ENCODE measurements at places on chromosomes 11 and 22.

GRCh38 chr22:46536537-46537224 is 739 bp downstream of the CELSR1 start:
- no peak for DNase-seq

DNA sequence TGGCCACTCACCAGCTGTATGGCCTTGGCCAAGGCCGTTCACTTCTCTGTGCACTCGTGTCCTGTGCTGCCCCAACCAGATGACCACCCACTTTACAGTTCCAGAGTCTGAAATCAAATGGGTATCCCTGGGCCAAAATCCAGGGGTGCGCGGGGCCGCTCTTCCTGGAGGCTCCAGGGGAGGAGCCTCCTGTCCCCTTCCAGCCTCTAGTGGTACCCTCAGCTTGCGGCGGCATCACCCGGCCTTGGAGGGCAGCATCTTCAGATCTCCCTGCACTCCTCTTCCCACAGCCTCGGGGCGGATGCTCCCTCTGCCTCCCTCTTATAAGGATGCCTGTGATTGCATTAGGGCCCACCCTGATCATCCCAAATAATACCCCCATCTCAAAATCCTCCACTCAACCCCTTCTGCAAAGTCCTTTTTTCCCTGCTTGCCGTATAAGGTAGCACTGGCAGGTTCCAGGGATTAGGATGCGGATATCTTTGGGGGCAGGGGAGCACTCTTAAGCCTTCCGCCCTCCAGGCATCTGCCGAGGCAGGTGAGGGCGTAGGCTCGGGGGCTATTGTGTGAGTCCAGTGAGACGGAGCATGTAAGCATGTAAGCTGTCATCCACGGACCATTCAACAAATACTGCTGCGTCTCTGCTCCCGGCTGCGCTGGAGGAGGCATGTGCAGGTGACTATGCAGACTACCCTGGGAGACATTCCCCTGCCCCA is 24.4 kb upstream of the SHISAL1 start:
- no peak for DNase-seq

DNA sequence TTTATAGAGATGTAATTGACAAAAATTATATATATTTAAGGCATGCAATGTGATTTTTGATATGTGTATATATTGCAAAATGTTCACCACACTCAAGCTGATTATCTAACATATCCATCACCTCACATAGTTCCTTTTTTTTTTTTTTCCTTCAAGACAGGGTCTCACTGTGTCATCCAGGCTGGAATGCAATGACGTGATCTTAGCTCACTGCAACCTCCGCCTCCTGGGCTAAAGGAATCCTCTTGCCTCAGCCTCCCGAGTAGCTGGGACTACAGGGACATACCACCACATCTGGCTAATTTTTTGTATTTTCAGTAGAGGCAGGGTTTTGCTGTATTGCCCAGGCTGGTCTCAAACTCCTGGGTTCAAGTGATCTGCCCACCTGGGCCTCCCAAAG is 65.1 kb upstream of the SLC35C1 start:
- no peak for DNase-seq

DNA sequence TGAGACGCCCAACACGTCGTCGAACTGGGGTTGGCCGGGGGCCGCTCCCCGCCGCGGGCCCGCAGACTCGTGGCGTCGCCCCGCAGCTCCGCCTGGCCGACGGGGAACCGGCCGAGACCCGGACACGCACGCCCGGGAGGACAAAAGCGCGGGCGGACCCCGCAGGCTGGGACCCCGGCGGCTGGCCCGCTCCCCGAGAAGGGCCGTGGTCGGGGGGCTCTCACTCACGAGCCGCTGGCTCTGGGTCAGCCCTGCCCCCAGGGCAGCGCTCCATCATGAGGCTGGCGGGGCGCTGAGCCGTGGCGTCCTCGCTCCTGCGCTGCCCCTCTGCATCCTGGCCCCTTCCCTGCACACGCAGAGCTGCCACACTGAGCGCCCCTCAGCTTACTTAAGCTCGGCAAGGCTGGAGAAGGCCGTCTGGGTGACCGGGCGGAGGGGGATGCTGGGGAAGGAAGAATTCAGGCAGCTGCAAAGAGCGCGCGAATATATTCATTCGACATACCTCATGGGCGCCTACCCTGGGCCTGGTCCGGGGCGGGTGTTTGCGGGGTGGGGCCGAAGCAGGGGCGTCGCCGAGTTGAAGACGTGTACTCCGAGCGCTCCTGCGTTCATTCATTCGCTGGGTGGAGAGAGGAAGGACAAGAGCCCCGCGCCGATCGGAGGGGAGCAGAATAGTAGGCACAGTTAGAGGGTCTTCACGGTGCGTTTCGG is 579 bp upstream of the CYB5R2 start:
- DNase-seq, result no peak

DNA sequence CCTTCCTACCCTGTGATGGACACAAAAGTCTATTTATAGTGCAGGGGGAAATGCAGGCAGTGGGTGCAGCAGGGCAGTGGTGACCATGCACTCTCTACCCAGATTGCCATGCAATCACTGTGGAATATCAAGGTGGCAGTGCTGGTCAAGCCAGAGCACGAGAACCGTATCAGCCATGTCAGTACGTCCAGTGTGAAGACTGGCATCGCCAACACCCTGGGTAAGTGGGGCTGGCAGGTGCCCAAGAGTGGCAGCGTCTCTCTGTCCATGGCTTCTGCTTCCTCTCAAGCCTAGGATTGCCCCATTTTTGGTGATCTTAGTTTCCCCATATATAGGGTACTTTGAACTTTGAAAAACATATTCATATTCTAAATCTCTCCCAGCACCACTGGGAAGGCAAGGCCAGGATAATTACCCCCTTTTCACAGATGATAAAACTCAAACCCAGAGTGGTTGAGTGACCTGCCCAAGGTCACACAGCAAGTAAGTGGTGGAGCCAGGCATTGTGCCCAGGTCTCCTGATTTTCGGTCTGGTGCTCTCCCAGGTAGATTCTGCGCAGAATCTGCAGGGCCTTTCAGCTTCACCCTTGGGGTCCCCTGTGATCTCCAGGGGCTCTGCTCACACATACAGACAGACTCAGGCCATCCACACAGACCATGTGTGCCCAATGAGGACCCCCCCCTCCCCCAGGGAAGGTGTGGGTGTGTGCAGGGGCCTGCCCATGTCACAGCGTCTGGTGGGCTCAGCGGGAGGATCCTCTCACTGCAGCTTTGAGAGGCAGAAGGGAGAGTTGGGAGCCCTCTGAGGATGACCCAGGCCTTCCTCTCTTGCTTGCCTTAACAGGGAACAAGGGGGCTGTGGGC is 7.1 kb downstream of the INPPL1 start:
- no peak for DNase-seq

- no peak for DNase-seq
Measured at GRCh38 chr11:3614742-3615171, 27.0 kb downstream of the ART5 start.

DNA sequence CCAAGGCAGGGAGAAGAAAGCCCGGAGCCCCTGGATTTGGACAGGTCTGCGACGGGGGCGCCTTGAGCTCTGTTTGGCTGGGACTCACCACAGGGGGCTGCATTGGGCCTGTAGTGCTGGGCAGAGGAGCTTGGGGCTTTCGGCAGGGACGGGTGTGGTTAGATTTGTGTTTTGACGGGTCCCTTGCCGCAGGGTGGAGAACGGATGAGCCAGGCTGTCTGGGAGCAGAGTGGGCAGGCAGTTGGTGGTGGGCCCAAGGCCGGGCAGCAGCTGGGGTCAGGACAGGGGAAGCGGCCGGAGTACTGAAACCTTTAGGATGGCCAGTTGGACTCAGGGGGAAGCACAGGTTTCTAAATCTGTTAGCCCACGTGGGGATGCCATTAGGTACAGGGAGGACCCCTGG is 13.4 kb downstream of the C11orf24 start:
- DNase-seq, result no peak
